Foreskin fibroblast (primary cell): ENCODE measurements at places on chromosomes 7 and 10.
A peak's percentile ranks its signal among the peaks of the same experiment; 100 is the strongest.

DNA sequence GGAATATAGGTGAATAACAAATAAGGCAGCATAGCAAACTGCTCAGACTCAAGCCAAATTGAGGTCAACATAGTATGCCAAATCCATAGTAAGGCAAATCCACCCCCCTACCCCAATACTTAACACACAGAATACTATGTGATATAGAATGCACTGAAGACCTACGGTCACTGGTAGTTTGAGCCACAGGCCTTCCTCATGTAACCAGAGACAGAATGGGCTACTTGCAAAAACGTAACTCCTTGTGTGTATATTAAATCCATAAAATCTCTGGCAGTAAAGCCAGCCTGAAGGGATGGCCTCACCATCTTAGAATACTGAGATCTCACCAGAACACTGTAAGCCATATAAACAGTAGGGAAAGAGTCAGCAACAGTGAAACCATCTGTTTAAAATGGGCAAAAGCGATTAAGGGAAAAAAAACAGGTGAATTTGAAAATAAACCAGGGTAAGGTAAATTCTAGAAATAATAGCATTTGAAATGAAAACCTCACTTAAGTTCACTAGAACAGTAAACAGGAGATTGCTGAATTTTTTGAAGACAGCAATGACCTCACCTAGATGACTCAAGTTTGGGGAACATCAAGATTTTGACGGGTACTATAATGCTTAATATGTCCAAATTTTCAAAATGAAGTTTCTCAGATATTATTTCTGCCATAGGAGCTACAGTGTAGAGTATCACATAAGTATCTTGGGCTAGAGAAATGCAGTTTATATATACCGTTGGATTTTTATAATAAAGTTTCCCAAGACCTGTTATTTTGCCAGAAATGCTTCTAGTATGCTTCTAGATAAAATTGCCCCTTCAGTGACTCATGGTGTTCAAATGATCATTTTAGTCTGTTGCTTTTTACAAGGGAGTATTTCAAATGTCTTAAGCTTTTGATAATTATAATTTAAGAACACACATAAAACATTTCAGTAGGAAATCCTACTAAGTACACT lies 13.9 kb downstream of the HNRNPA2B1 start:
- peak; percentile 33 for DNase-seq

- DNase-seq, result no peak
Observed at GRCh38 chr7:134343796-134344195, 27.1 kb upstream of the SLC35B4 start.

- DNase-seq, result no peak
Observed at GRCh38 chr7:128075242-128076095, 44.2 kb upstream of the LRRC4 start.

- DNase-seq, result peak; percentile 92
Observed at GRCh38 chr7:106369352-106369751, 84.6 kb upstream of the NAMPT start.

DNA sequence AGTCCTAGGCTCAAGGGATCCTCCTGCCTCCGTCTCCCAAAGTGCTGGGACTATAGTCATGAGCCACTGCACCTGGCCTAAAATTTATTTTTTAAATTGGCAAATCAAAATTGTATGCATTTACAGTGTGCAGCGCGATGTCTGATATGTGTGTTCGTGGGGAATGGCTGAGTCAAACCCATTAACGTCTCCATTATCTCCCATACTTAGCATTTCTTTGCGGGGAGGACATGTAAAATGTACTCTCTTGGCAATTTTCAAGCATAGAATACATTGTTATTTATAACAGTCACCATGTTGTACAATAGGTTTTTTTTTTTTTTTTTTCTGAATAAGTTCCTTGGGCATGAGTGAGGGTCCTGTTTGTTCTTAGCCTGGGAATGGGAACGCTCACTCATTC lies 3.8 kb downstream of the TMEM184A start:
- no peak for DNase-seq

DNA sequence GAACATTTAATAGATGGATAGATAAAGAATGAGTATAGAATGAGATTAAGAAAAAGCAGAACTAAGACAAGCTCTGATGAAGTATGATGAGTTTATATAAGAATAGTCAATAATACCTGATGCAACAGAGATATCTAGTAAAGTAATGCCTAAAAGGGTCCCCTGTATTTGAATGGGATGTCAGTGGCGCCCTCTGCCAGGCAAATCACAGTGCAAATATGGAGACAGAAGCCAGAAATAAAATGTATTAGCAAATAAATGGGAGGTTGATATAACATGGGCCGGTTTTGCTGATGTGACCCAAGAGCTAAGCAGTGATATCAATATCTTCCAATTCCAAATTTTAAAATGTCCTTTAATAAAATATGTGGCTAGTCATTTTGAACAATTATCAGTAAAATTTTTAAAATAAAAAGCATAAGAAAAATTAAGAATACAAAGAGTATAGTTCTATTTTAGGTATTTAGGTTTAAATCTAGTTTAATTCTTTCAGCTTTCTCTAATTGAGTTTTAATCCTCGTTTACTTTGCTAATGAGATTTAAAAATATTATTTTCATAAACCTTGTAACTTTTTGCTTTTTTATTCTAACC lies 62.6 kb downstream of the ADK start:
- peak; percentile 79 for DNase-seq
